ENCODE measurements at places on chromosomes 2 and 18.

- DNase-seq = no peak
These were observed 1.6 kb upstream of the GPR45 start for GRCh38 chr2:105239924-105240323.

- DNase-seq = no peak
These were observed 35.3 kb downstream of the CRACDL start for GRCh38 chr2:98900721-98901120.

- peak; percentile 24 for DNase-seq
These were observed 19.3 kb upstream of the LOXHD1 start for GRCh38 chr18:46676182-46676835.

DNA sequence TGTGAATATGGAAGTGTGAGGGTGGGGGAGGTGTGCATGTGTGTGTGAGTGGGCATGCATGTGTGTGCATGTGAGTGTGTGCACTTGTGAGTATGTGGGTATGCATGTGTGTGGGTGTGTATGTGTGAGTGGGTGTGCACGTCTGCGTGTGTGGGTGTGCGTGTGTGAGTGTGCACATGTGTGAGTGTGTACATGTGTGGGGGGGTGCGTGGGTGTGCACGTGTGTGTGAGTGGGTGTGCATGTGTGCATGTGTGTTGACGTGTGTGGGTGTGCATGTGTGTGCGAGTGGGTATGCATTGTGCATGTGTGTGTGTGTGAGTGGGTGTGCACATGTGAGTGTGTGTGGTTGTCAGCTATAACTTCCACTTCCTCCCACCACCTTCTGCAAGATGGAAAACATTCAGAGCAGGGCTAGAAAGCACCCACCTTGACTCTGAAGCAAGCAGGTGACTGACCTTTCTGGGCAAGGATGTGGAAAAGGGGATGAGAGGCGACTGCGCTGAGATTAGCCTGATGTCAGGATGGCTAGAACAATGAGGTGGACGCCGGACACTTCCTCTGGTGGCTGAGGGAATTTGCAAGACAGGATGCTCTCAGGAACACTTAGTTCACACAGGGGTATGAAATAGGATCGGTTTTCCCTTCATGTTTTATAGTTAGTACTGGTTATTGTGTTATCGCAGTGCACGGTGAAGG lies 103.6 kb downstream of the ACKR3 start:
- DNase-seq = no peak

- DNase-seq = no peak
These were observed 95.0 kb upstream of the LDAH start for GRCh38 chr2:20917719-20918572.

GRCh38 chr2:43832457-43832856 lies 6.2 kb downstream of the ABCG5 start:
- DNase-seq = no peak

All from DMS153 (cell line).